Activated CD8-positive, alpha-beta memory T cell treated with anti-CD3 and anti-CD28 coated beads for 1 hour (primary cell): ENCODE measurements at places on chromosomes 5 and 9.

DNA sequence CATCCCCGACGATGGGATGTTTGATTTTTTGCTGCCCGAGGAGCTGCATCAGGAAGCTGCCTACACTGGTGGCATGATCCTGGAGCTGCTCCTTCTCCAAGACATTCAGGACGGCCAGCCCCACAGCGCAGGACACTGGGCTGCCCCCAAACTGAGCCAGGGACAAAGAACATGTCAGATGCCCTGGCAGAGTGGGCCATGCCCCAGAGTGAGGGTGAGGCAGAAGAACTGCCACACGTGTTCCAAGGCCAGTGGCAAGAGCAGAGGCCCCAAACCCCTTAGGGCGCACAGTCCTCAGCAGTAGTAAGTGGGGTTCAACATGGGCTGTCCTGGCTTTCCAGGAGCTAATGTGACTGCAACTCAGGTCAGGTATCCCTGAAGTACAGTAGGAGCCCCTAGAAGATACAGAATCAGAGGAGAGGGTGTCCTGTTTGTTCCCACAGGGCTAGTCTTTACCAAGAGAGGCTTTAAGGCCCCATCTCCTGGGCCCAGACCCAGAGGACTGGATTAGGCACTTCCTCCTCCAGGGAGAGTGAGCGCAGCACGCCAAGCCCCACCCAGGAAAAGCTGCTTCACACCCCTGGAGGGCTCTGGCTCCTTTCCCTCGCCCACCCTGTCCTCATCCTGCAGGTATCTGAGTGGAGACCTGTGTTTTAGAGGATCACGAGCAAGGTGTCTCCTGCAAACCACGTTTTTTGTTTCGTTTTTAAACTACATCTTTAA lies 11.1 kb downstream of the HNRNPAB start:
- DNase-seq: no peak

DNA sequence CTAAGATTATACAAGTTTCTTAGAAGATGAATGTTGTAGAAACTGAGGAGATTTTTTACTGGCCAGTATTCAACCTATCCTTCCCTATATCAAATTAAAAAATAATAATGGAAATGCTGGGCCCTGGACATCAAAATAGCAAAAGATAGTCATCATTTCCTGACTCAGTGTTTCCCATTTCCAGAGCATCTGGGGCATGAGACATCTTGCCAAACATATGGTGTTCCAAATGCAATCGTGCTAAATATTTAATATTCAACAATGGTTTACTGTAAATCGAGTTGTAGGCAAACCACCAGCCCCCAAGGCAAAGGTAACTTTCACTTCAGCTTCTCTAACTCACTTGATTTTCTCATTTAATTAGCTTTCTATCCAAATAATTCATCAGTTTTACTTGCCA lies 152.9 kb downstream of the FRMD3 start:
- no peak for DNase-seq

GRCh38 chr5:4639946-4640345 lies 500.2 kb upstream of the ADAMTS16 start:
- DNase-seq: no peak

DNA sequence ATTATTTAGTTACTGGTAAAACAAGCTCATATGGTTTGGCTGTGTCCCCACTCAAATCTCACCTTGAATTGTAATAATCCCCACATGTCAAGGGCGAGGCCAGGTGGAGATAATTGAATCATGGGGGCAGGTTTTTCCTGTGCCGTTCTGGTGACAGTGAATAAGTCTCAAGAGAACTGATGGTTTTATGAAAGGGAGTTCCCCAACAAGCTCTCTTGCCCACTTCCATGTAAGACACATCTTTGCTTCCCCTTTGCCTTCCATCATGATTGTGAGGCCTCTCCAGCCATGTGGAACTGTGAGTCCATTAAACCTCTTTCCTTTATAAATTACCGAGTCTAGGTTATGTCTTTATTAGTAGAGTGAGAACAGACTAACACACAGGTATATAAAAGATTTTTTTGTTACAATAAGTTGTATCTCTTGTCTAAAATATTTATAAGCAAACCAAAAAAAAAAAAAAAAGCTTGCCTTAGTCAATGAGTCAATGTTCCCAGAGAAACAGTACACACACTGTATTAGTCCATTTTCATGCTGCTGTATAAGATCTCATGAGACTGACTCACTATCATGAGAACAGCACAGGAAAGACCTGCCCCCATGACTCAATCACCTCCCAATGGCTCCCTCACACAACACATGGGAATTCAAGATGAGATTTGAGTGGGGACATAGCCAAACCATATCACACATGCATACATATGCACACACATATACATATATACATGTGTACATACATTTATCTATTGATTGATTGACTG lies 138.3 kb downstream of the BASP1 start:
- DNase-seq: no peak

DNA sequence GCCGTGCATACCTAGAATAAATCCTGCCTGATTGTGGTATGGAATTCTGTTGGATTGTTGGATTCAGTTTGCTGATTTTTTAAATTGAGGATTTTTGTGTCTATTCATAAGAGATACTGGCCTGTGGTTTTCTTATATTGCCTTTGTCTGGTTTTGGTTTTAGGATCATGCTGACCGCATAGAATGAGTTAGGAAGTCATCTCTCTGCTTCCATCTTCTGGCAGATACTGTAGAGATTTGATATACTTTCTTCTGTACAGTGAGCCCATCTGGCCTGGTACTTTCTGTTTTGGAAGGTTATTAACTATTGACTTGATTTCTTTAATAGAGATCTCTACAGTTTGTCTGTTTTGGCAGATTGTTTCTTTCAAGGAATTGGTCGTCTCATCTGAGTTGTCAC lies 14.7 kb downstream of the CEP72 start:
- DNase-seq: no peak

GRCh38 chr5:131426011-131426410 lies 162.2 kb downstream of the CDC42SE2 start:
- DNase-seq: no peak

DNA sequence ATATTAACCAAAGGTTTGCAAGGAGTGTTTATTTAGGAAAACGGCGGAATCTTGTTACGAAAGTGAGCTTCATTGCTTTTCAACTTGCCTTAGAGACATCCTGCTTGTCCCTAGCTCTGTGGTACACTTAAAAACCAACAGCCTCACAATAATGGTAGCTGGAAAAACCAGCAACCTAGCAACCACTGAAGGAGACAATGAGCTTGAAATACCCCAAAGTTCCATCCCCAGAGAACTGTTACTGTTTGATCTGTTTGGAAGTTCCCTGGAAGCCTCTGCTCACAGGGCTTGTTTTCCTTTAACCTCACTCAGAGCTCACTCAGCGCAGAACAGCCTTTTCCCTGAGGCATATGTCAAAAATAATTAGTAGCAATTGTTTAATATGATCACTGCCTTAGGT lies 43.2 kb downstream of the SH3TC2 start:
- no peak for DNase-seq

DNA sequence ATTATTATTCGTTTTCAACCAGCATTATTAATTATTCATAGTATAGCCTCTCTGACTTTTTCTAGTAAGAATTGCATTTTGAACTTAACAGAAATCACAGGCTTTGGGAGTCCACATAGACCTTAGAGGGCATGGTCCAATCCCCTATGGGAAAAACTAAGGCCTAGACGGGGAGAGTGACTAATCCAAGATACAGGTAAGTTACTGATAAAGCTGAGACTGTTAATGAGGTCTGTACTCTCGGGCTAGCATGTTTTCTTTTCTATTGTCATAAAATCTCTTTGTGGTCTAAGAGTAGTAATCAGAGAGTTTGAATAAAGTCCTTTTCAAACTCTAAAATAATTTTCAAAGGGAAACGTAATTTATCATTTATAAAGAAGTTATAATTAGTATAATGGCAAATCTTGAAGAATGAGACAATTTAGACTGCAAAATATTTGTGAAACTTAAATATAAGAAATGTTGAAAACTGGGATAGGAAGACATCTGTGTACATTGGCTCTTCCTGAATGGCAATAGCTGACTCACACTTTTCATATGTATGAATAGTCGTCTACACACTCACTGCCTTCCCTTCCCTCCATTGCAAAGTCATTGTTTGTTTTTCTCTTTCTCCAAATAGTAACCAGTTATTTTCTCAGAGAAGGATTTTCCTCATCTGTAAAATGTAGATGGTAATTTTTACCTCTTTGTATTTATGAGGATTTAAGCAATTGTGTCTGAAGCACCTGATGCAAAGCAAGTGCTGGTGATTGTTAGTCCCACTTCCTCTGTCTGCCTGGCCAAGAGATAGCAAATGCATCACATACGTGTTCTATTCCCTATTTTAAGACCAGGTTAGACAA lies 207.9 kb upstream of the CD180 start:
- DNase-seq: no peak

DNA sequence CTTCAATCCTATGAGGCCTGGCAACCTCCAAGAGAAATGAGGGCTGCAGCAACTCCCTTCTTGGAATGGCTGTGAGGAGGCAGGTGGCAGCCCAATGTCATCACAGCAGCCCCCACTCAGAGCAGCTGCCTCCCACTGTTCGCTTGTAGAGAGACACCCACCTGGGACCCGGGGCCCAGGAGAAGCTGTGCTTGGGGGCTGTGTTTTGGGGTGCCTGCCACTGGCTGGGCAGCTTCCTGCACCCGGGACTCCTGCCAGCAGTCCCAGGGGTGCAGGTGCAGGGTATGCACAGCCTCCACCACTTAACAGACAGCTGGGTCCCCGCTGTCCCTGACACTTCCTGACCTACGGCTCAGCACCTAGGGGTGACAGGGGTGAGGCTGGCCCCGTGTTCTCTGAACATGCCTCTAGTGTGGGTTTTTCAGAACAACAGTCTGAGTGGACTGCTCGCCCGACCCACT lies 26.2 kb downstream of the NIPAL4 start:
- DNase-seq: no peak

- DNase-seq: no peak
These were observed 91.0 kb upstream of the GNAQ start for GRCh38 chr9:78122631-78123030.

DNA sequence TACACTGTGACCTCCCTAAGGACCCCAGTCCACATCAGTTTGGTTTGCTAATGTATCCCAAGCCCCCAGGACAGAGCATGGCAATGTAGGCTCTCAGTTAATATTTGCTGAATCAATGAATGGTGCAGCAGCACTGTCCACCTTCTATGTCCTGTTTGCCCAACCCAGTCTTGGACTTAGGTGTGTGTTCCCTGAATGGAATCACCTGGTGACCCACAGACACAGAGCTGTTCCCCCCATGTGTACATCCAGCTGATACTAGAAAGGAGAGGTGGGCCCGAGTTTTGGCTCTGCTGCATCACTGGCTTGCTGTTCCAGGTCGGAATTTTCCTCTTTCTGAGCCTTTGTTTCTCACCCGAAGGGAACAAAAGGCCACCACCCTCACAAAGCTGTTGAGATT lies 180.2 kb downstream of the AOPEP start:
- DNase-seq: no peak

GRCh38 chr5:54848581-54848980 lies 136.8 kb downstream of the ESM1 start:
- no peak for DNase-seq

GRCh38 chr5:132224716-132225115 lies 2.9 kb downstream of the P4HA2 start:
- DNase-seq: no peak
